ENCODE measurements at places on chromosomes 11 and 22. TPM values are rescaled to one million over a fixed set of nuclear protein-coding genes. Genes with fewer than 3 reads are reported as not detected.

The VSTM5 gene
- total RNA-seq: not detected

The TRIM22 gene
- 1.0 TPM for total RNA-seq

The MRGPRF gene
- total RNA-seq: 0.05 TPM

The ZPR1 gene
- 54.6 TPM for total RNA-seq

The MAPK11 gene
- total RNA-seq: 4.7 TPM

The OR2AG1 gene
- total RNA-seq: not detected

The TRPM5 gene
- total RNA-seq: not detected

The PTPN5 gene
- not detected for total RNA-seq

The GRM5 gene
- 0.01 TPM for total RNA-seq

The DEUP1 gene
- total RNA-seq: not detected

The CAPN5 gene
- 7.4 TPM for total RNA-seq

The MMP1 gene
- 0.84 TPM for total RNA-seq

The OR52E6 gene
- total RNA-seq: not detected

The RIN1 gene
- total RNA-seq: 39.6 TPM

The AIFM3 gene
- 4.6 TPM for total RNA-seq

The KRTAP5-6 gene
- not detected for total RNA-seq

The TTC28 gene
- 3.0 TPM for total RNA-seq

The OR8D1 gene
- not detected for total RNA-seq

The ADM2 gene
- total RNA-seq: 0.64 TPM

The MRGPRX4 gene
- total RNA-seq: not detected

The KCTD14 gene
- total RNA-seq: 1.8 TPM

The ROBO3 gene
- total RNA-seq: 1.4 TPM

The C22orf31 gene
- total RNA-seq: not detected

The RANGAP1 gene
- 99.5 TPM for total RNA-seq

The LYVE1 gene
- 0.13 TPM for total RNA-seq

The CARD18 gene
- total RNA-seq: not detected

The NLRP10 gene
- total RNA-seq: not detected

The FERMT3 gene
- 1.5 TPM for total RNA-seq

The GUCY1A2 gene
- 0.07 TPM for total RNA-seq

The CRYBA4 gene
- not detected for total RNA-seq

The KRTAP5-10 gene
- not detected for total RNA-seq

The VPREB3 gene
- 1.4 TPM for total RNA-seq

The DDI1 gene
- total RNA-seq: not detected

The MUC15 gene
- not detected for total RNA-seq

The ADAMTS15 gene
- 7.5 TPM for total RNA-seq

The C11orf42 gene
- not detected for total RNA-seq

The LRRC10B gene
- 0.25 TPM for total RNA-seq

The ALDH3B1 gene
- 133 TPM for total RNA-seq

The FGF19 gene
- 0.03 TPM for total RNA-seq

The ACR gene
- not detected for total RNA-seq

The MYEOV gene
- 112 TPM for total RNA-seq

The OR8G1 gene
- total RNA-seq: not detected

The WNT7B gene
- total RNA-seq: 87.1 TPM

The KCNJ4 gene
- 0.22 TPM for total RNA-seq

The MED19 gene
- 29.7 TPM for total RNA-seq

The EXPH5 gene
- 0.02 TPM for total RNA-seq
